ENCODE measurements at places on chromosomes 11 and 22.

DNA sequence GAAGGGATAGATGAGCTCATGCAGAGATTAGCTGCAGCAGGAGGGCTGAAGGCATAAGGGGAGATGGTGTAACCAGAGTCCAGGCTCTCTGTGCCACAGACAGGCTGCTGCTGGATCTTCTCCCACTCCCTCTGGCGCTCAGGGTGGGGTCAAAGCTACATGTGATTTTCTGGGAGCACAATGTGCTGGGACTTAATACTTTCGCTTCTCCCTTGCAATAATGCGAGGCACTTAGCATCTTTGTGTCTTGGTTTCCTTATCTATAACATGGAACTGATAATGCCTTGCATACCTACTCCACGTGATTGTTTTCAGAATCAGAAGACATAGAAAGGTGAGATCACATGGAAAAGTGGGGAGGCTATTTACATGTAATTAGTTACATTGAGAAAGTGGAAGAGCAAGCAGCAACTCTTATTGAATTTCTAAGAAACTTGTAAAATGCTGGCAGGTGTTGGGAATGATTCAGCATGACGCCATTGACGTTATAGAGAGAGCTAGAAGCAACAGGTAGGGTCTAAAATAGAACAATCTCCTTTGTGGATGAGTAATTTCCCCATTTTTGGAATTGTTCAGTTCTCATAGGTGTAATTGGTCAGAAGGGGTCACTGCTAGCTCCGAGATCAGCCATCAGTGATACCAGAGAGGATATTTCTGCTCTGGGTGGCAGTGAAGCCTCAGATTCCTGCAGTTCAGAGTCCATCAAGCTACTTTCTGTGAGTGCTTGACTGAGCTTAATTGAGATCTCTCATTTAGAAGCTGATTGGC, 8.2 kb upstream of the OR9I1 start:
- DNase-seq: no peak

- no peak for DNase-seq
These were observed 9.3 kb upstream of the TH start for GRCh38 chr11:2180789-2181370.

- DNase-seq: no peak
These were observed 39.0 kb downstream of the PDGFD start for GRCh38 chr11:104124979-104125378.

- DNase-seq: no peak
These were observed 25.8 kb upstream of the DAGLA start for GRCh38 chr11:61654397-61654829.

DNA sequence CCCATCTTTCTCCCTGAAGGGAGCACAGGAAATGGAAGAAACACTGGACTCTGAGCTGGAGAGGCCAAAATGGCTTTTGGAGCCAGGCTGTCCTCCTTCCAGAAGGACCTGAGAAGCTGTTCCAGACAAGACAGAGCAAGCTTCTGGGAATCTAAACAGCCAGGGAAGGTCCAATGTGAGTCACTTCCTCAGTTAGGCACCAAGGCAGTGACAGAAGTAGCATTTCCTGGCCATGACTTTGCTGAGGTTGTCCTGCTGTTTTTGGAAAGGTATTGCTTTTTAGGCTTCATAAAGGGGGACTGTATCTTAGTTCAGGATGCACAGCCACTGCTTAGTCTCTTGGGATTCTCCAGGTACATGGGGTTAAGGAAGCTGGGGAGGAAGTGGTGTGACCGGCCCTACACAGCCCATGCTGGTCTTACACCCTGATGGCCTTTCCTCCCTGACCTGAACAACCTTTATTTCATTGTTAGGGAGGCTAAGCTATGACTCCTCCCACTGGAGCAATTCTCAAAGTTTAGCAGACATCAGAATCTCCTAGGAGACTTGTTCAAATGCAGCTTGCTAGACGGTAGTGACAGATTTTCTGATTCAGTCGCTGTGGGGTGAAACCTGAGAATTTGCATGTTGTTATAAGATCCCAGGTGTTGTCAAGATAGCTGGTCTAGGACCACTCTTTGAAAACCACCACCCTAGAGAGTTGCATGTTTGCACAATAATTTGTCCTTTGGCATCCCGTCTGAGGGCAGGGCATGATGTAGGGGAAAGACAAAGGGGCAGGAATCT, 6.8 kb upstream of the INSC start:
- DNase-seq: no peak

- DNase-seq: no peak
These were observed 63.5 kb downstream of the SIK2 start for GRCh38 chr11:111665777-111666176.

DNA sequence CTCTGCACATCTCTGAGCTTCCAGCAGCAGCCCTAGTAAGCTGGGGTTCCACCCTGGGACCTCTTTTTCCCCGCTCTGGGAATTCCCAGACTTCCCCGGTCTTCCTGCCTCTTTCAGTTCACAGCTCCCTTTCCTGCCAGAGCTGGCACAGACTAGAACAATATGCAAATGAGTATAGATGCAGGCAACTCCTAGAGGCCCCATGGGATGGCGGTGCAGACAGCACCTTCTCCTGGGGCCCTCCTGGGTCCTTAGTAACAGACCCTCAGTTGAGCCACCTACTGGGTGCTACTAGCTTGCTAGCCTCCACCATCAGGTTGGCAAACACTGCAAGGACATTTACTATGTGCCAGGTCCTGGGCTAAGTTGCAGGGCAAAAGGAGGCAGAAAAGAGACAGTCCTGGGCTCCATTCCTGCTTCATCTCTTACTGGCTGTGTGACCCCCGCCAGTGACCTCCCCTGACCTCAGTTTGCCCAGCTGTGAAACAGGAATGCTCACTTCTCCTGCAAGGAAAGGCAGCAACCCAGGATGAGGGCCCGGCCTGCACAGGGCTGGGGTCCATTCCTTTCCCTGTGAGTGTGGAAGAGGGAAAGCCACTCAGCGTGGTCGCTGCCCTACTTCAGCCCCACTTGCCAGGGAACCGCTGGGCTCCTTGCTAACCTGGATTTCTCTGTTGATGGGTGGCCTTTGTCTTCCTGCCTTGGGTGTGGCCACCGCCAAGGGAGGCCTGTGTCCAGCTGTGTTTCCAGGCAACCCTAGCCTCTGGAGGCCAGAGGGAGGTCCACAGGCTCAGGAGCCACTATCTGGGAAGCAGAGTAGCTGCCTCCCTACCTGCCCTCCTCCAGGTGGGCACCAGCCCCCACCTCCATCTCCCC, 7.3 kb downstream of the RELT start:
- no peak for DNase-seq

DNA sequence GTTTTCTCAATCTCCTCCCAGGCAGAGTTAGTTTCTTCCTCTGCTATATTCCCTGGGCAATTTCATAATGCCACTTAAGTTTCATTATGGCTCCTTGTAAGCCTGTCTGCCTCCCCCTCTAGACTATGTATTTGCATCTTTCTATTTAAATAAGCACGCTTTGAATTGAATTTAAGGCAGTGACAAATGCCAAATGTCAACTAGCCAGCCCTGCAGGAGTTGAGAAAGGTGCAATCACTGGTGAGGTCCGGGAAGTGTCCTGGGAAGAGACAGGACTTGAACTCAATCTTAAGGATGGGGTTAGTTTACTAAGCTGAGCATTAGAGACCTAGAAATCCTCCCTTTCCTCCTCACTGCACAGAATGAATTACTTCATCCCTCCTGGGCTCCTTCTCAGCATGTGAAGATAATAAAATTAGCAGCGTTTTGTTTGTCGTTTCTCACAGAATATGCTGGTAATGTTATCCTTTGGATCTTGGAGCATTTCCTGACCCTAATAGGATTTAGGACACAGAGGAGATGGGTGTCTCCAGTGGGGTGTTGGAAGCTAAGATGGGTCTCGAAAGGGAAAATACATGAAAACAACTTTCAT, 1.6 kb downstream of the TCP11L1 start:
- DNase-seq: no peak

Data from cortex of kidney (tissue), 1 donor.